AG08395 (cell line): ENCODE measurements at places on chromosomes 16 and 17.

GRCh38 chr17:35931794-35932425 lies 1.3 kb upstream of the RDM1 start:
- DNase-seq: no peak

DNA sequence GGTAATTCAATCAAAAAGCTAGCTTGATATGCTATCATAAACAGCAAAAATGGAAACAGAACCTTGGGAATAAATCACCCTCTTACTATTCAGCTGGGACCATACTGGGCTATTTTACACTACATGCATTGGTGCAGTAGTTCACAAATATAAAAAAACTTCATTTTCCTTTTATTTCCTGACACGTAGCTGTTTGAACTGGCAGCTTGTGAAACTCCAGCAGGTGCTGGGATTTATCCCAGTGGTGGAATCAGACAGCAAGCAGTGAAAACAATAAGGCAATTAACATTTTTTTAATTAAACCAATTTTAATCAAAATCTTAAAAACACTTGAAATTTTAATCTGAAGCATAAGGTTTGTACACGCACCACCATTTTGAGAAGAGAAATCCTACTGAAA lies 240.4 kb upstream of the IRX5 start:
- no peak for DNase-seq

- DNase-seq: peak; percentile 87
Observed at GRCh38 chr17:30244853-30245385, 9.4 kb upstream of the SLC6A4 start.

DNA sequence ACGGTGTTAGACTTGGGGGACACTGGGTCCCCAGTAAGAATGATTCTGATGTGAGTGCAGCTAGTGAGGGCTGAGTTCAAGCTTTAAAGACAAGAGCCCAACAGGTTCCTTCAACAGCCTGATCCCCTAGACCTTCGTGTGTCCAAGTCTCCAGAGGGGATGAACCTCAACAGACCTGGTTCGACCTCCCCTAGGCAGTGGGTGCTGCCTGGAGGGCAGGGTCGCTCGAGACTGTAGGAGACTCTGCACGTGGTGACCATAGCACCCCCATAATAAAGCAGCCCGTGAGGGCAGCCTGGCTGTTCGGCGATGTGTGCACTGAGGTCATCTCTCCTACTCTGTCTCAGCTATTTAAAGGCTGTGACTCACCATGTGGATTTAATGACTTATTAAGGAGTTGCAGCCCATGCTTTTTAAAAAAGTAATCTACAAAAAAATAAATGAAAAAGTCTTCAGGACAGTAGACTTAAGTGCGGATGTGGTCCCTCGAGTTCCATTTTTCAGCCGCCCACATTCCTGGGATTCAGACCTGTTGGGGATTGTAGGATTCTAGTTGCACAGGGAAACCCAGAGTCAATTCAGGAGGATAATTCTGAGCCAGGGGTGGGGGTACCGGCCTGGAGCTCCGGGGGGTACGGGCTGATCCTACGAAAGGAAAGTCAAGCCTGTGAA lies 23.4 kb upstream of the METRNL start:
- DNase-seq: peak; percentile 84

GRCh38 chr16:27679899-27680298 lies 130.0 kb downstream of the KATNIP start:
- DNase-seq: no peak

DNA sequence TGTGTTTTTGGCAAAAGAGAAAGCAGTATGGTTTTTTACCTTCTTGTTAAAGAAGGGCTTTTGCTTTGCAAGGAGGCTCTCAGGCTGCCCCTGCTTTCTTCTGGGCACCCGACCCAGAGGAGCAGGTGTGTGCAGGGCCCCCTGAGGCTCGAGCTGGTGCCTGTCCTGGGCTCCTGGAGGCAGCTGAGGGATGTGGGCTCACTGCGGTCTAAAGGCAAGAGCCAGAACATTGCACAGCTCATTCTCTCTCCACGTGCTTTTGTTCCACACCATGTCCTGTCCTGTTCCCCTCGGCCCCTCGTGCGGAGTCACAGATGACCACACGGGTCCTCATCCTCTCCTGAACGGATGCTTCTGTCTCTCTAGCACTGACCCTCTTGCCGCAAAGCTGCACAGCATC lies 36.7 kb upstream of the CAPN15 start:
- DNase-seq: no peak

DNA sequence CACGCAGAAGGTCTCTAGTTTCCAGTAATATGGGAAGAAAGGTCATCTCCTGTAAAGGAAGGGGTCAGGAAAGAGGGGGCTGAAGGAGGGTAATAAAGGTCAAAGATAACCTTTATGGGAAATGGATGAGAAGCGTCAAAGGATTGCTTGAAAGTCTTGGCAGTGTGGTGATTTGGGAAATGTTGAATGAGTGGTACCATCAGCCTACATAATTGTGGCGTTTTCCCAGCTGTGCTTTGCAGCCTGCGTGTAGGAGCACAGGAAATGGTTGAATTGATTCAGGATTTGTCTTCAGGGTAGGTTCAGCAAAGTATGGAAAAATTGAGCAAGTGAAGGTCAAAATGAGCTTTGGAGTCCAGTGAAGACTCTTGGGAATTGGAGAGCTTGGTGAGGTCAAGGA lies 115.8 kb upstream of the NOL11 start:
- no peak for DNase-seq

- DNase-seq: no peak
Observed at GRCh38 chr16:65224994-65225393, 103.1 kb upstream of the CDH11 start.

DNA sequence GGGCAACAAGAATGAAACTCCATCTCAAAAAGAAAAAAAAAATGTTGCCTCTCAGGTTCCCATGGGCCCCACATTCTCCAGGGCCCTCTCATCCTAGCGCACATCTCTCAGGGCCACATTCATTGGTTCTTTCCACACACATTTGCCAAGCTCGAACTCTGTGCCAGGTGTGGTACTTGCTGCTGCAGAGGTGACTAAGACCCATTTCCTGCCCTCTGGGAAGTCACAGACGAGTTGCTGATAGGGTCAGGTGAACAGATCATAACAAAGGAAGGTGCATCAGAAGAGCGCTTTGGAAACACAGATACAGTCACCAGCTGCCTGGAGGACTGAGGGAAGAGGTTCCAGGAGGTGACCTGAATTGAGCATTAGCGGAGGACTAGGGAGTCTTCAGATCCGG lies 1.0 kb downstream of the GSDMA start:
- DNase-seq: no peak

- no peak for DNase-seq
Observed at GRCh38 chr17:14150619-14151018, 81.3 kb downstream of the COX10 start.

DNA sequence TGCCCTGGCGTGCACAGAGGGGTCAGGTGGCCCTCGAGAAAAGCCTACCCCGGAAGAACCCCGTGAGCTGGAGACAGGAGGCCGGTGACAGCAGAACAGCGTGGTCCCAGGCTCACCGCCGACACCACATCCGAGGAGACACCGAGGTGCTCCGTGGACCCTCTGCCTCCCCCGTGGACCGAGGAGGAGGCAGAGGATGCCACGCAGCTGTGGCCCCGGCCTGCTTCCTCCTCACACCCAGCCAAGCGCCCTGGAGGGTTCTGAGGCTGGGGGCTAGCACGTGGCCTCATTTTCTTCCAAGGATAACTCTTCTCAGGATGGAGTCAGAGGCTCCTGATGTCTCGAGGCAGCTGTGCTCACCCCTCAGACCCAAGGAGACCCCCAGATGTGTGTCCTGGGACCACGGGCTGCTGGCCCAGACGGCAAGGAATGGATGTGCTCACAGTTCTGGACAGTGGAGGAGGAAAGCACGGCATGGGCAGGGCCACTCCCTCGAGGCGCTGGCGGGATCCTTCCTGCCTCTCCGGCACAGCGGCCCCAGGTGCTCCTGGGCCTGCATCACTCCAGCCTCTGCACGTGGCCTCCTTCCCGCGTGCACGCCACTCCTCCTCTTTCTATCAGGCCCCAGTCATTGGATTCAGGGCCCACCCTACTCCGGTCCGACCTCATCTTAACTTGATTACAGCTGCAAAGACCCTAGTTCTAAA lies 4.4 kb upstream of the PVALEF start:
- no peak for DNase-seq

DNA sequence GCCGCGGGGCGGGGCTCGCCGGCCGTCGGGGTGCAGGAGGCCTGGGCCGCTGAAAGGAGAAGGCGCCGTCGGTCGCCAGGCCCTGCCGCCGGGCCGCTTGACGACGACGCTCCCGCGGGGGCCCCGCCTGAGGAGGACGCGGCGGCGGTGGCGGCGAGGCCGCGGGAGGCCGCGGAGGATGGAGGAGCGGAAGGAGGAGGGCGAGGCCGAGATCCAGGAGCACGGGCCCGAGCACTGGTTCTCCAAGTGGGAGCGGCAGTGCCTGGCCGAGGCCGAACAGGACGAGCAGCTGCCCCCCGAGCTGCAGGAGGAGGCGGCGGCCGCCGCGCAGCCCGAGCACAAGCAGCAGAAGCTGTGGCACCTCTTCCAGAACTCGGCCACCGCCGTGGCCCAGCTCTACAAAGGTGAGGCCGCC lies 430 bp downstream of the HAPSTR1 start:
- DNase-seq: no peak

GRCh38 chr17:2805961-2806360 lies 9.7 kb downstream of the RAP1GAP2 start:
- DNase-seq: no peak

DNA sequence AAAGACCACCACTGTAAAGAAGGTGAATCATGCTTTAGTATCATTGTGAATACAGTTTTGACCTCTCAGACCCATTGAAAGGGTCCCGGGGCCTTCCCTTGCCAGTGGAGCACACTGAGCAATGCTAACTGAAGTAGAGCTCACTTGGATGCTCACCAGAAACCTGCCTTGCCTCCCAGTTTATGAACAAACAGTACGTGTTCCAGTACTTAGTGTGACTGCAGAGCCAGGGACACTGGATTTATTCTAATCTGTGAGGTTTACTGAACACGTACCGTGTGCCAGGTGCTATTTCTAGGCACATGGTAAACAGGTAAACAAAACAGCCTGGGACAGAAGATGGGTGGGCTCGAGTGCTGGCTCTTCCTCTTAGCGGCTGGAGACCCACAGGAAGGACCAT lies 79.6 kb downstream of the FOXL1 start:
- DNase-seq: no peak

DNA sequence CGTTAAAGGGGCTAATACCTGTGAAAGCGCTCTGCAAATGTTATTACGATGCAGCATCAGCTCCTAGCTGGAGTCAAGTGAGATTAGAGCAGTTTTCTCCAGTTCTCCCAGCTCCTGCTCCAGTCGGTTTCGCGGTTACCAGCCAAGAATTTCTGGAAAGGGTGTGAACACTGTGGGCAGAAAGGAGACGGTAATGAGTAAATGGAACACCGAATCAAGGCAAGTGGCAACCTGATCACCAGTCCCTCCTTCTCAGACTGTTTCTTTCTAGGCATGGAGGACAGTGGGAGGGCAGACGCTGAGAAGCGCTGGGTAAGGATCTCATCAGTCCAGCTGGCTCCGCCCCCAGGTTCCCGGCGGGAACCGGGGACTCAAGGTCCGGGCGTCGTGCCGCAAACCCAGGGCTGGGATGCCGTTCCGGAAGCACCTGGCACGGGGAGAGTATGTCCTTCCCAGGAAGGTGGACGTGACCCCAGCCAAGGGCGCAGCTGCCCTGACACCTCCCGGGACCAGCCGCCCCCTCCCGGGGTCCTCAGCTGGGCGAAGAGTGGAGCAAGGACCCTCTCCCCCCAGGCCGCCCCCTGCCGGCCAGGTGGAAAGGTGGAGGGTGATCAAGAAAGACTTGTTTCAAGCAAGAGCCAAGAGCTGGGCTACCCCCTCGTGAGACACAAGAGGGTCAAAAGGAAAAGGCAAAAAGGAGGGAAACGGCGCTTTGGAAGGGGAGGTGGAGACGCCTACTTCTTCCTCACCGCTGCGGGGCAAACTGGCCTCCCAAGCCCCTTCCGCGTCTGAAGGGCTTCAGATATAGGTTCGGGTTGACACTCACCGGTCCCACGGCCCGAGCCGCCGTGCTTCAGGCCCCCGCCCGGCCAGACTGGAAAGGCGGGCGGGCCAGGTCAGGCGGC lies 481 bp downstream of the MYO19 start:
- DNase-seq: peak; percentile 64

- no peak for DNase-seq
Observed at GRCh38 chr17:2170023-2170422, 115.1 kb downstream of the HIC1 start.

GRCh38 chr17:6558276-6558675 lies 1.9 kb upstream of the PITPNM3 start:
- DNase-seq: no peak

DNA sequence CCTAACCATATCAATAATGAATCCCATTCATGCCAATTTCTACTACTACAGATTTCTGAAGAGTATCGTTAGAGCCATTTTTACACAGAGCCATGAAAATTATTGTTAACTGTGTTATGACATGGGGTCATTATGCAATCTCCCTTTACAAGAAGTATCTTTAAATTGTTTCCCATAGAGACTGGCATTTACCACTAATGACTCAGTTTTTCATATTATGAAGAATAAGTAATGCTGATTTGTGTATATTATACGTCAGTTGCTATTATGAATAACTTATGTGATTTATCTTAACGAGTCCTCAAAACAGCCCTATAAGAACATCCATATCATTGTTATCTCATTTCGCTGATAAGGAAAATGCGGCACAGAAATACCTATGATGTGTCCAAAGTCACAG lies 173.8 kb downstream of the KCNJ2 start:
- DNase-seq: no peak

GRCh38 chr16:2058872-2059271 lies 11.1 kb downstream of the TSC2 start:
- no peak for DNase-seq

GRCh38 chr16:26644912-26645543 lies 421.7 kb upstream of the C16orf82 start:
- no peak for DNase-seq
